Kidney (tissue), 22 donors: ENCODE measurements at places on chromosomes 1 and 21.

GRCh38 chr1:46244656-46245371, 2.7 kb upstream of the RAD54L start:
- DNase-seq: no peak

- DNase-seq: peak; percentile 44
Measured at GRCh38 chr1:38746941-38747600, 112.5 kb downstream of the RRAGC start.

DNA sequence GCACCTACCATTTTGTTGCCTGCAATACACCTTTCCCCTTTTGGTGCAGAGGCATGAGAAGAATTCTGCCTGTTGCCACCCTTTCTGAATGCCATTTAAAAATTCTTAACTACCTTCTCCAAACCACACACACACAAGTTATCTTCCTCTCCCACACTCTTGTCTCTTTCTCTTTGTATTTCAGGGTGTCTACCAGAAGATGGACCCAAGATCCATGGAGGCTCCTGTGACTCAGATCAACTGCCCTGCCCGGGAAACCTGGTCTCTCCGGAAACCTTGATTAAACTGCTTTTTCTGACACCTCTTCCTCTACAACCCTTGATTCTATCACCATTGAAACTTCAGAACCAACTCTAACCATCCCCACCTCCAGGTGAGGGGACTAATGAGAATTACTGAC, 2.4 kb upstream of the TARS2 start:
- DNase-seq: no peak

- no peak for DNase-seq
Measured at GRCh38 chr1:204972426-204972825, 70.6 kb upstream of the CNTN2 start.

DNA sequence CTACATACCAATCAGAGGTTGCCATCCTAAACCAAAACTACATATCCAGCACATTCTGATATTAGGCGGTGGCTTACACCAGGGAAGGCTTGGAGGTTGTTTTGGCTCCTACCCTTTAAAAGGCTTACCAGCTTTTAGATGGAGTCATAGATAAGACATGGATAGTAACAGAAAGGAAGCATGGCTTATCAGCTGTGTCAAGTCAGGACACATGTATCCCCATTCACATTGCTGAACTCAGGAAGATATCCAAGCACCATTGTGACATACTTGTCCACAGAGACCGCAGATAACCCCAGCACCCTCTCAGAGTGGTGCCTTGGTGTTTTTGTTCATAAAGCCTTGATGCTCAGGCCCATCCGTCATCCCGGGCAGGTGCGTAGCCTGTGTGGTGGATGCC, 39.7 kb downstream of the ADARB1 start:
- DNase-seq: no peak
